ENCODE measurements at places on chromosomes 3 and 15. TPM values are rescaled to one million over a fixed set of nuclear protein-coding genes. Genes with fewer than 3 reads are reported as not detected.

The SNX22 gene
- 0.42 TPM for total RNA-seq

The KBTBD13 gene
- not detected for total RNA-seq

The ATP13A5 gene
- not detected for total RNA-seq

The CADM2 gene
- total RNA-seq, result 11.6 TPM

The POU1F1 gene
- not detected for total RNA-seq

The ROPN1 gene
- total RNA-seq, result not detected

The DPH3 gene
- total RNA-seq, result 32.9 TPM

The GPR87 gene
- not detected for total RNA-seq

GRCh38 chr3:50339485-50340146, 1.0 kb downstream of the RASSF1 start:
- H3K36me3 ChIP-seq, result no peaks in the 10 kb centered on the region
- H3K27me3 ChIP-seq, result no peaks in the 10 kb centered on the region
- H3K4me1 ChIP-seq, result peaks cover 69% of the 10 kb centered on the region
- H3K4me3 ChIP-seq, result peak overlapping the region; percentile 62
- peak overlapping the region; percentile 97 for H3K27ac ChIP-seq

DNA sequence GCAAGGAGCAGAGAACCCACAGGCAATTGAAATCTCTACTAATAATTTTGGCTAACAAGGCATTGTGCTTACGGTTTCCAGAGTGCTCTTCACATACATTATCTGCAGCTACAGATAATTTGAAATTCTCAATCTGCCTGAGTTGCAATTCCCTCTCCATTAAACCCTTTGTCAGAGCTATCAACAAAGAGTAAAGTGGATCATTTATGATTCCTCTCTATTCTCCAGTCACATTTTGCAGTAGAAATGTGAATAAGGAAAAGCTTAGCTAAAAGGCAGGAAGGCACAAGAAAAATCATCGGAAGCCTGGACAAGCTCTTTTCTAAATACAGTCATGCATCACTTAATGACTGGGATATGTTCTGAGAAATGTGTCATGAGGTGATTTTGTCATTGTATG, 49.6 kb downstream of the FAM98B start:
- H3K36me3 ChIP-seq, result no peaks in the 10 kb centered on the region
- no peaks in the 10 kb centered on the region for H3K4me1 ChIP-seq
- DNase-seq, result no peak
- H3K27me3 ChIP-seq, result no peaks in the 10 kb centered on the region
- no peak overlapping the region for H3K27ac ChIP-seq
- H3K4me3 ChIP-seq, result no peak overlapping the region

- no peak overlapping the region for H3K4me3 ChIP-seq
- H3K36me3 ChIP-seq, result no peaks in the 10 kb centered on the region
- no peak for DNase-seq
- no peaks in the 10 kb centered on the region for H3K27me3 ChIP-seq
- H3K4me1 ChIP-seq, result peaks cover 21% of the 10 kb centered on the region
- H3K27ac ChIP-seq, result no peak overlapping the region
These were observed 11.3 kb upstream of the ANKRD63 start for GRCh38 chr15:40293905-40294895.

DNA sequence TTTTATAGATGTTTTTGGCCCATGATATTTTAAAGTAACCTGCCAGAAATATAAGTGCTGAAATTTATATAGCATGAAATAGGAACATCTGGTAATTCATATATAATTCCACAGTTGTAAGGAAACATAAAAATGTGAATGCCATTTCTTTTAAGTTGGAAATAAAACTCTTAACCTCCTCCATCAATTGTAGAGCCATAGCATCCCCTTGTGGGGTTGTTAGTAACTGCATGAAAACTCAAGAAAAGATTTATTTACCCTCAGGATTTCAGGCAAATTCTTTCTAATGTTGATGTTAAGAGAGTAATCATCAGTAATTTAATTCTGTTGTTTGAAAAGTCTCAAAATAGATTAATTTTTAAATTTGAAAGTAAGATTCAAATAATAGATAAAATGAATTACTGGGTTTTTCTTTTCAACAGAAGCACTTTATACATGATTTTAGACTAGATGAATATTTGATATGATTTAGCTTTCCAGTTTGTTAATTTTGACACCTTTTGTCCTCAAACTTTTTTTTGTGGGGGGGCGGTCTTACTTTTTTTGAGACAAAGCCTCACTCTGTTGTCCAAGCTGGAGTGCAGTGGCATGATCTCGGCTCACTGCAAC, 74.7 kb downstream of the RASA2 start:
- no peak overlapping the region for H3K4me3 ChIP-seq
- H3K27ac ChIP-seq, result no peak overlapping the region
- peaks cover 4% of the 10 kb centered on the region for H3K4me1 ChIP-seq
- H3K27me3 ChIP-seq, result no peaks in the 10 kb centered on the region
- DNase-seq, result no peak
- H3K36me3 ChIP-seq, result peaks cover 31% of the 10 kb centered on the region

GRCh38 chr15:28913171-28913765, 27.5 kb downstream of the APBA2 start:
- no peaks in the 10 kb centered on the region for H3K36me3 ChIP-seq
- H3K4me1 ChIP-seq, result no peaks in the 10 kb centered on the region
- no peak for DNase-seq

DNA sequence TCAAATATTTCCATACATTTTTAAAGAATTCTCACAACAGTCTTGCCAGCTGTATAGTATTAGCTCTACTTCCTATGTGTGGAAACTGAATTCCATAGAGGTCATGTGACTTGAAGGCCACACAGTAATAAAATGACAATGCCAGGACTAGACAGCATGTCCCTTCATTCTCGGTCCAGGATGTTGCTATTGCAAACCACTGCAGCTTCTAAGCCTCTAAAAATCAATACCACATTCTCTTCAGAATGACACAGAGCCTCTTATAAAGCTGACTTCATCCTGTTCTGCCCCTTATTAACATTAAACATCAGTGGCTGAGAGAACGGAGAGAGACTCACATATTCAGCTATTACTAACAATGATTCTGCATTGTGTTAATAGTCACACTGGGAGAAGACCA, 240.3 kb upstream of the PEX5L start:
- H3K36me3 ChIP-seq, result no peaks in the 10 kb centered on the region
- H3K4me1 ChIP-seq, result no peaks in the 10 kb centered on the region
- no peak overlapping the region for H3K4me3 ChIP-seq
- no peaks in the 10 kb centered on the region for H3K27me3 ChIP-seq
- DNase-seq, result no peak

DNA sequence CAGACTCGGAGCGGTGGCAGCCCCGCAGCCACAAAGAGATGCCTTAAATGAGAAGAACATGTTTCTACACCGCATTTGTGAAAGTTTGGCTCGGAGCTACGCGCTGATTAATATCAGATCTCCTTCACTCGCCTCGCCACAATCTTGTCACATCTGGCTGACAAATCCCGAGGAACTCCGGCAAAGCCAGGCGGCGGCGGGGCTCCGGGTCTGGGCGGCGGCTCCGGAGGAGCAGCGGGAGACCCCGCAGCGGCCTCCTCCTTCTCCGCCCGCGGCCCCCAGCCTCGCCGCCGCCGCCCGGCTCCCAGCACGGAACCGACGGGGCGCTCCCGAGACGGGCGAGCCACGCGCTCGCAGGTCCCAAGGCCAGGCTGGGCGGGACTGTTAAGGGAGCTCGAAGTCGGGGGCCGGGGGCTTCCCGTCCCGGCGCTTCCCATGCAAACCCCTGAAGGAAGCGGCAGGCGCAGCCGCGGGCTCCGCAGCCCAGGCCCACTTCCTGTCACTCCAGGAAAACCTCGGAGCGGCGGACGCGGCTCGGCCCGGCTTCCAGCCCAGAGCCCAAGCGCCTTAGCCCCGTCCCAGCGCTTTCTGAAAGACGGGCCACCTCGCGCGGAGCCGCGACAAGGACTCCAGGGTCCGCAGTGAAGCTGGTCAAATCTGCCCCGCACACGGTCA, 1.2 kb downstream of the BNC1 start:
- H3K27ac ChIP-seq, result no peak overlapping the region
- DNase-seq, result peak; percentile 78
- H3K4me1 ChIP-seq, result peaks cover 12% of the 10 kb centered on the region
- no peaks in the 10 kb centered on the region for H3K36me3 ChIP-seq

DNA sequence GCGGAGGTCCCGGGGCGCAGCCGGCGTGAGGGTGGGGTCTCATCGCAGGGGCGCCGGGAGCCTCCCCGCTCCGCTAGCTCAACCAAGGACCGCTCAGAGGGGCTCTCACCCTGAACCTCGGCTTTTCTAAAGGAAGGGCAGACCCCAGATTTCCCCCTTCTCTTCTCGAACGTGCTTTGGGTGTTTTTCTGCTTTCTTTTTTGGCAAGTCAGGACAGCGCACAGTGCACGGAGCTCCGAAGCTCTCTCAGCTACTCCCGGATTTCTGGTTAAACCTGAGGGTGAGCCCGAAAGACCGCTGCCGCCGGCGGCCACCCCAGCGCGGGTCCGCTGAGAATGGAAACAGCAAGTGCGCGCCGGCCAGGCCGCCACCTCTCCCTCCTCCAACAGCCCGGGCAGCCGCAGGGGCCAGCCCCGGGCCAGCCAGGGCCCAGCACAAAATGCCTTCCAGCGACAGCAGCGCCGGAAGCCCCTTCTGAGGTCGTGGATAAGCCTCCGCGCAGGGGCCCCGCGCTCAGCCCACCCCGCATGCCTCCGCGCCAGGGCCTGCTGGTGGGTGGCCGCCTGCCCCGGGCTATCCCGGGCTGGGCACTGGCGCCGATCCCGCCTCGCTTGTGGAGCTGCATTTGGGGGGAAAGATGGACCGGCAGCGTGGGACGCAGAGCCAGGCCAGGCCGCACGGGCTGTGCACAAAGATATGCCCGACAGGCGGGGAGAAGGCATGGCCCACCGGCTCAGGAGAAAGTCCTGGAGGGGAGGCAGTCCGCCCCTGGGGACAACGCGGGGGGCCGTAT, 8.2 kb upstream of the OCA2 start:
- peaks cover 32% of the 10 kb centered on the region for H3K4me1 ChIP-seq
- no peaks in the 10 kb centered on the region for H3K27me3 ChIP-seq
- no peak overlapping the region for H3K27ac ChIP-seq
- peaks cover 14% of the 10 kb centered on the region for H3K36me3 ChIP-seq
- H3K4me3 ChIP-seq, result peak overlapping the region; percentile 64

DNA sequence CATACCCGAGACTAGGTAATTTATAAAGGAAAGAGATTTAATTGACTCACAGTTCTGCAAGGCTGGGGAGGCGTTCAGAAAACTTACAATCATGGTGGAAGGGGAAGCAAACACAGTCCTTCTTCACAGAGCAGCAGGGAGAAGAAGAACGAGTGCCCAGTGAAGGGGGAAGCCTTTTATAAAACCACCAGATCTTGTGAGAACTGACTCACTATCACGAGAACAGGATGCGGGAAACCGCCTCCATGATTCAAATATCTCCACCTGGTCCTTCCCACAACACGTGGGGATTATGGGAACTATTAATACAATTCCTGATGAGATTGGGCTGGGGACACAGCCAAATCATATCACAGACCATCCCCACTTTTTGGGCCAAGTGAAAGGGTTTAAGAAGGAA, 58.8 kb upstream of the CTXND1 start:
- no peak overlapping the region for H3K27ac ChIP-seq
- no peaks in the 10 kb centered on the region for H3K36me3 ChIP-seq
- DNase-seq, result no peak
- no peak overlapping the region for H3K4me3 ChIP-seq
- no peaks in the 10 kb centered on the region for H3K27me3 ChIP-seq
- H3K4me1 ChIP-seq, result no peaks in the 10 kb centered on the region

DNA sequence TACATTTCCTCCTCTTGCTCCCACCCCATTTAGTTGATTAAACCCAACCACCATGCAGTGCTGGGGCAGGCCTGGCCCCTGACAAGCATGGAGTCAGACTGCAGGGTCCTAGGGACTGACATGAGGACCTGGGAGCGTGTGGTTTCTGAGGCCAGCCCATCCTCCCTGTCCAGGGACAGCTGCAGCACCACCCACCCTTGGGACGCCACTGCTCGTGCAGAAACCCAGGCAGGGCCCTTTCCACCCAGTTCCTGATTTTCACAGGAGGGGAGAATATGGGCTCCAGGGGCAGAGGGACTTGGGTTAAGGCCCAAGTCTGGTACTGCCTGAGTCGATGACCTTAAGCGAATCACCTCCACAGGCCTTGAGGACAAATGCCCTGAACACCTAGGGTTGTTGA, 23.7 kb downstream of the PLXND1 start:
- peaks cover 26% of the 10 kb centered on the region for H3K4me1 ChIP-seq
- no peak overlapping the region for H3K27ac ChIP-seq
- H3K4me3 ChIP-seq, result no peak overlapping the region
- DNase-seq, result no peak

GRCh38 chr15:34436956-34437442, 609 bp downstream of the GOLGA8A start:
- H3K27me3 ChIP-seq, result no peaks in the 10 kb centered on the region
- H3K4me1 ChIP-seq, result peaks cover 23% of the 10 kb centered on the region
- no peak for DNase-seq
- H3K36me3 ChIP-seq, result no peaks in the 10 kb centered on the region

DNA sequence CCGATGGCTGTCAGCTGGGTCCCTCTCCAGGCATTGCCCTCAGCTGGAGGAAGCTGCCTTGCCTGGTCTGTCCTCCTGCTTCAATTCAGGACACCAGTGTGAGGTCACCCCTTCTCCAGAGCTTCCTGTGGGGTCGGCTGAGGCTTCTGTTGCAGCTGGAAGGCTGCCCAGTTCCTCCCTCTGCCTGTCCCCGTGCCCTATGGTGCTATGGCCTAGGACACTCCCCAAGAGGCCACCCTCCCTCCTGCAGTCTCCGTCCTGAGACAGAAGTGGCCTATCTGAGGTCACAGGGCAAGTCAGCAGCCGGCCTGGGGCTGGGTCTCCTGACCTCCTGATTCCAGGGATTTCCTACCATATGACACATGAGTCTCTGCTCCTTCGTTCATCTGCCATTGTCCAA, 57.9 kb downstream of the RASGRF1 start:
- DNase-seq, result no peak
- no peak overlapping the region for H3K27ac ChIP-seq
- H3K4me3 ChIP-seq, result no peak overlapping the region
- no peaks in the 10 kb centered on the region for H3K4me1 ChIP-seq
- no peaks in the 10 kb centered on the region for H3K27me3 ChIP-seq

- no peak overlapping the region for H3K4me3 ChIP-seq
- no peaks in the 10 kb centered on the region for H3K27me3 ChIP-seq
- no peaks in the 10 kb centered on the region for H3K4me1 ChIP-seq
- DNase-seq, result no peak
These were observed 220.2 kb upstream of the LRTM1 start for GRCh38 chr3:55147856-55148720.

GRCh38 chr3:187400756-187401155, 32.6 kb downstream of the RTP4 start:
- H3K27ac ChIP-seq, result no peak overlapping the region
- no peak overlapping the region for H3K4me3 ChIP-seq
- no peak for DNase-seq
- H3K4me1 ChIP-seq, result no peaks in the 10 kb centered on the region

DNA sequence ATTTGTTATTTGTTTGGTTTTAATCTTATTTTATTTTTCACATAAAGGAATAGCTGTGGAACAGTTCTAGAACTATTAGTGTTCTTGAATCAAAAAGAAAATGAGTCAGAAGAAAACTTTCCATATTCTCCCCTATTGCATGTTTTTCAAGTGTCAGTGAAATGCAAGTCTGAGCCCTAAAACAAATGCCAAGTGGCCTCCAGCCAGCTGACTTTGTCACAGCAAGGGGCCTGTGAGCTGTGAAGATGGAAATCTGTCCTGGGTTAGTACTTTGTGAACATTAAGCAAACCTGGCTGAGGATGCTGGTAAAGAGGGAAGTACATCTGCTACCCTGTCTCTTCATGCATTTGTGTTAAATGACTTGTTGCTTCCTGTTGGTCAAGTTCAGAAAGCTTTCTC, 14.2 kb downstream of the LRRC49 start:
- no peak for DNase-seq
- H3K27ac ChIP-seq, result no peak overlapping the region
- H3K4me3 ChIP-seq, result no peak overlapping the region
- H3K36me3 ChIP-seq, result peaks cover 33% of the 10 kb centered on the region
- H3K4me1 ChIP-seq, result no peaks in the 10 kb centered on the region

- H3K27ac ChIP-seq, result no peak overlapping the region
- no peaks in the 10 kb centered on the region for H3K27me3 ChIP-seq
- no peak for DNase-seq
- no peak overlapping the region for H3K4me3 ChIP-seq
- no peaks in the 10 kb centered on the region for H3K4me1 ChIP-seq
These were observed 396.1 kb upstream of the ATP11B start for GRCh38 chr3:182397164-182397563.

Data from esophagus muscularis mucosa (tissue), 4 donors.